Suppressor macrophage treated with lipopolysaccharide for 4 hours (primary cell): ENCODE measurements at places on chromosomes 2 and 18.

- DNase-seq = no peak
Observed at GRCh38 chr2:25187729-25188350, 19.5 kb upstream of the POMC start.

DNA sequence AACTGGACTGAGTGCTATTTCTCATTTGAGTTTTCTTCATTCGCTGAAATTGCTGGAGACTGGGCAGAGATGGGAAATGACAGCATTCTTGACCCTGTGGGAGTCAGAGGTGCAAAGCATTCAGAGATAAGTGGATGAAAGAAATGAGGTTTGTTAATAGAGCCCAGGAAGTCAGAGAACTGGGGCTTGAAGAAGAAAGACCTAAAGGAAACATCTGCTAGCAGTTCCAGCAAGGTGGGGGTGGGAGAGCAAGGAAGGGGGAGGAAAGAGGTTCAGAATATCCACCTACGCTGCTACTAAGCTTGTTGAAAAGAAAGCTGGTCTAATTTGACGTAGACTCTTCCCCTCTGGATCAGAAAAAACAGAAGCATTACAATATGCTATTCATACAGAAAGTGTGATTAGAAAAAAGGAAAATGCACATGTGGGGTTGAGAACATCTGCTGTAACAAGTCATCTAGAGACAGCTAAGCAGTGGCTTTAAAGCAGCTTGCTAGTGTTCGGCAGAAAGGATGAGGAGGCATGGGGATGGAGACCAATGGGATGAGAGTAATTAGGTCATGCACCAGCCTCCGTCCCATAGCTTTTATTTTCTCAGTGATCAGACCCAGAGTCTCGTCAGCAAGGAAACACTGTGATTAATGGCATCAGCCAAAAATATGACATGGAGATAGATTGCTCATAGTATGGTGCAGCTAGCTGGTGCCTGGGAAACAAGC is 29.7 kb downstream of the NAB1 start:
- peak; percentile 69 for DNase-seq

DNA sequence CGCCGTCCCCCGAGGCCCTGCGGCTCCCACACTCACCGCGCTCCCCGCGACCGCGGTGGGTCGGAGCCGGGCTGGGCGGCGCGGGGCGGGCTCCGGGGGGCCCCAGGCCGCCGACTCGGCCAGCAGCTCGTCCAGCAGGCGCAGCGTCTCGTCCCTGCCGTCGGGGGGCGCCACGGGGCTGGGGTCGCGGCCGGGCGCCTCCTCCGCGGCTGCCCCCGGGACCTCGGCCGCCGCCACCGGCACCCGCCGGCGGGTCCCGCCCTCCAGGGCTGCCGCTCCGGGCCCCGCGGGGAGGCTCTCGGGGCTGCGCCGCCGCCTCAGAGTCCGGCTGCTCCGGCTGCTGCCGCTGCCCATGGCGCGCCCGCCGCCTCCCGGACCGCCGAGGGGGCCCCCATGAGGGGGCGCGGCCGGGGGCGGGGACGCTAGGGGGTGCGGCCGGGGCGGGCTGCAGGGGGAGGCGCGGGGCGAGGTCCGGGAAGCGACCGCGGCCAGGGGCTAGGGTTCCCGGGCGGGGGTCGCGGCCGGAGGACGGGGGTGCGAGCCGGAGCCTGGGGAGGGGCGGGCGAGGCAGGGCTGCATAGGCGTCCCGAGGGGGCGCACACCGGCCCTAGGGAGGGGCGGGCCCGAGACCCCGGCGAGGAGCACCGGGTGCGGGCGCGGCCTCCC is at the start of gene CYS1:
Gene CYS1 (minus strand): TSS at position 542 of the 666 bp plus-strand sequence. CDS start 188 bp downstream, at position 354.
- DNase-seq = peak; percentile 20

GRCh38 chr18:36179562-36180355 is 7.5 kb upstream of the MOCOS start:
- peak; percentile 20 for DNase-seq

DNA sequence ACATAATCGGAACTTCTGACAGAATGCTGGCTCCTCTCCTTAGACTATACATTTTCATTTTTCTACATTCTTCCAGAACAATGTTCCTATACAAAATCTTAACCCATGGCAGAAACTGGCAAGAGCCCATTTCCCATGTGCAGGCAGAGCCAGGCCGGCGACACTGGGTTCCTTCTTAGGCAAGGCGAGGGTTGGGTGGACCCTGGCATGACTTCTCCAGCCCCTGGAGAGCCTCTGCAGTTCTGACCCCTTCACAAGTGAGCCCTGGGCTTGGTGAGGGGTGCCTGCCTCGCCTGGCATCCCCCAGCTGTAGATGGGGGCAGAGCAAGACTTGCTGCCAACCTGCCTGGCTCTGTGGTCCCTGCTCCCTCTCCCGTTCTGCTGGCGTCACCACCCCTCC is 5.0 kb downstream of the GYPC start:
- DNase-seq = no peak

- DNase-seq = no peak
Observed at GRCh38 chr18:74064510-74064909, 83.1 kb downstream of the FBXO15 start.

- no peak for DNase-seq
Observed at GRCh38 chr18:73900106-73900835, 247.4 kb downstream of the FBXO15 start.

- no peak for DNase-seq
Observed at GRCh38 chr18:69705987-69706386, 241.7 kb downstream of the CD226 start.

DNA sequence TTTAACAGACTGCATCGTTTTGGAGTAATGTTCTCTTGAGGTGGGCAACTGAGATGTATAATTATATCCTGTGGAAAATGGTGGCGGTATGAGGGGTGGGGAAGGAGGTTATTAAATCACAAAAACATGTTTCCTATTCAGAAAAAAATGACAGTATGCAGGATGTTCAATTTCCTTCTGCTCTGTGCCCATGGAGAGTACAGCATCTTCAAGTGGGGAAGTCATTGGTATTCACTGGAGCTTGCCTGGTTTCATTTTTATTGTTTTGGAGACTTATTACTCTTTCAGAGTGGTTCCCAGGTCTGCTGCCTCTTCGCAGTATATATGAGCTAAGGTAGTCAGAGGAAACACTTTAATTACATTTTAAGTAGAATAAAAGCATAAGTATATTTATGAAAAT is 318.8 kb upstream of the RAB12 start:
- DNase-seq = no peak

DNA sequence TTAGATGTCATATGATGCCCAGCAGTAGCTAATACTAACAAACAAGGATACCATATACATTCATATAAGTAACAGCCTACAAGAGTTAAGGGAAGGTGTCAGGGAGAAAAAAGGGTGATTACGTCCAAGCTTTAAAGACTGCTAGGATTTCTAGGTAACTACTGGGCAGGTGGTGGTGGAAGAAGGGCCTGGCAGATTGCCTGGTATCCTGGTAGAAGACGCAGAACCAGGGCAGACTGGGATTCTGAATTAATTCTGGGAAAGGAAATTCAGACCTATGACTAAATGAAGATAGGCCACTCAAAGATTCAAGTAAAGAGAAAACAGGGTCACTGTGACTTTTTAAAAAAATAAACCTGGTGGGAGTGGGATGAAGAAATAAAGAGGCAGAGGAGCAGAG is 31.9 kb downstream of the NDUFA10 start:
- no peak for DNase-seq

GRCh38 chr2:190888449-190888848 is 7.8 kb downstream of the GLS start:
- DNase-seq = no peak

- peak; percentile 46 for DNase-seq
Observed at GRCh38 chr18:6885992-6886796, 156.7 kb downstream of the ARHGAP28 start.

- DNase-seq = no peak
Observed at GRCh38 chr2:54388076-54388475, 68.1 kb upstream of the SPTBN1 start.

- DNase-seq = no peak
Observed at GRCh38 chr2:229174794-229175496, 96.1 kb downstream of the PID1 start.

DNA sequence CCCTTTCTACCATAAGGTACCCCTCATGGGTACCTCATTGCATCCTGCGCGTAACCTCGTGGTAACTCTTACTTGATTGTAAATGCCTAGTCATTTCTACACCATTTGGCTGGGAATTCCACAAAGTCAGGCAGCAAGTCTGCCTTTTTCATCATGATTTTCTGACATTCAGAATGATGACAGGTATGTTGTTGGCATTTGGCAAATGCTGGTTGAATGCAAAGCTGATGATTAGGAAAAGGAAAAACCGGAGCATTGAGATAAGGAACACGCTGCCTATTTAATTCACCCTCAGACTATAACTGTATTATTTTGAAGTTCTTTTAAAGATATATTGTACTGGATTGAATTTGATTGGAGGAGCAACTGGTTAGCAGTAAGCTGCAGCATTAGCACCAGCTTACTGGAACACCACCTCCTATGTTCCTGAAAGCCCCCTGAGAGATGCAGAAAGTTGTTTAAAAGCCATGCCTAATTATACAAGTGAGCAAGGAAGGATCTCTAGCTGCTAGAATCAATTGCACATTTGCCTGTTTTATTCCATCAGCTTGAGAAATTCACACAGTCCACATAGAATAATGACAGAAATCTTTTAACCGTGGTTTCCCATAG is 520.1 kb downstream of the LRP1B start:
- DNase-seq = no peak

DNA sequence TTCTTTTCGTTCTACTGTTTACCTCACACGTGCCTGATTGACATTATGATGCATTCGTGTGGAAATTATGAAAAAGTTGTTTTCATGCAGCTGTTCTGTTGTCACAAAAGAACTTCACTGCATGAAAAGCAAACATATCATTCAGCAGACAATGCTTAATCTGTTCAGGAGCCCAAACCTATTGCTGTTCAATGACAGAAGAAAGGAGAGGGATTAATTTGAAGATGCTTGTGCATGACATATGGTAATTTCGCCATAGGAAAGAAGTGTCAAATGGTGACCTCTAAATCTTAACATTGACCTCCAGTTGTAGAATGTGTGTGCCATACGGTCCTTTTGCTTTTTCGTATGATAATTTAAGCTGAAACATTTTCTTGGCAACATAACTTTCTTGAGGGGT is 124.5 kb downstream of the WDR7 start:
- DNase-seq = no peak

- DNase-seq = no peak
Observed at GRCh38 chr2:162678551-162678950, 160.0 kb downstream of the KCNH7 start.

DNA sequence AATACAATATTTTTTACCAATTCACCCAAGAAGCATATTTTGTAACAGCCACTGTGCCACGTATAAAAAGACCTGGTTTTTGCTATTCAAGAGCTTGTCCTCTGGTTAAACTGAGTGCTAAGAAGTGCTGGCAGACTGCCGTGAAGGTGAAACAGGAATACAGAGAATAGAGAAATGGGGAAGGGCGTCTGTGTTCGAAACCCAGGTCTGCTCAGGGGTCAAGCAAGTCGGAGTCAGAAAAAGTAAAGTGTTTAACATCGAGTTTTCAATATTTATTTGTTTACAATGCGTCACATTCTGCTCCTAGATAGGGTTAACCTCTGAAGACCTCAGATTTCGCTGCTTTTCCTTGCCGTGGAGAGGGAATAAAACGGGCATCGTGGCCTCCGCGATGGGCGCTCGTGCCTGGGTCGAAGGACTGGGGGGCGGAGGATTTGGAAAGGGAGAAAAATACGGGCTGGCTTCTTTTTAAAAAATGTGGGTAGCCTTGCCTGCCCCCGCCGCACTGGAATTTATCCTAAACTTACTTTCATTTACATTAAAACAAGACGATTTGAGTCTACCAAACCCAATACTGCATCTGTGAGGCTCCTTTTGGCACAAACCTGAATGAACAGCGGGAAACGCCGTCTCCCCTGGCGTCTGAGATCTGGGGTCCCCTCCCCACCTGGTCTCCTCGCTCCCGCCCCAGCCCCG is 1.1 kb upstream of the SNTG2 start:
- no peak for DNase-seq

- DNase-seq = peak; percentile 54
Observed at GRCh38 chr2:197890168-197890567, 85.8 kb downstream of the PLCL1 start.

DNA sequence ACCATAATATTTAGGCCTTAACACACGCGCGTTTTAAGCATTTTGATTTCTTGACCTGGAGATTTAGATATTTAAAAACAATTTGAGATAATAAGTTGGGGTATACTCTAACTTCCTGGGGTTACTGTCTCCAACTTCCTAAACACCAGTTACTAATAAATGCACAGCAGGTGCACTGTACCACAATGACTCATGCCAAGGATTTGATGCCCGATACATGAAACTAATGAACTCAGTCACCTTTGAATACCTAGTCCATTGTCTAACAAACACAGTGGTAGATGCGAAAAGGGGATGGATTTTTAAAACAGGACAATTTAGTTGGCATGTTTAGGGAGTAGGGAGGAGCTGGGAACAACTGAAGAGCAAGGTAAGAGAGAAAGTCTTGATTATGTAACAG is 21.2 kb downstream of the CABYR start:
- no peak for DNase-seq

DNA sequence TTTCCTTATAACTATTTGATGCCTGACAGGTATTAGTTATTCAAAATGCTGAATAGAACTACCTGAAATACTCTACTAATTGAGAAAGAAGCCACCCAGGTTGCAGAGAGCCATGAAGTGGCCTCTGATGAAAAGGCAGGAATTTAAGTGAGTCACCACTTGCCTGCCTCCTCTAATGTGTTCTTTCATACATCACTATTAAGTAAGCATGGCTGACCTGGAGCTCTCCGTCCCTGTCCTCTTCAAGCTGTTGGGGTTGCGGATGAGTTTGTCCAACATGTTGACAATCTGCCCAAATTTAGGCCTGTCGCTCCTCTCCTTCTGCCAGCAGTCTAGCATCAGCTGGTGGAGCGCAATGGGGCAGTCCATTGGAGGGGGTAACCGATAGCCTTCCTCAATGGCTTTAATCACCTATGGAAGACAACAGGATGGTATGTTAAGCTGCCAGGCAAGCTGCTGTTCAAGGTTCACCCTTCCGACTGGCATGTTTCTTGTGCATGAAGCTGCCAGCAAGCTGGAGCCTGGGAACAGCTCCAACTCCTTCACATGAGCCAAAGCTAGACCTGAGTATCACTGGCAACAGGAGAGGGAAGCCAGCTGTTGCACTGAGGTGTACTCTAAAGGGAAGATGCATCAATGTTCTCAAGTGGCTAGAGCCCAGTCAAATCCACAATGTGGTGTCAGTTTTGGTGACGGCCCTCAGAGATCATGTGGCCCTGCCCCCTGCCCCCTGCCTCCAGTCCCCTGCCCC is 142.2 kb downstream of the EPHA4 start:
- DNase-seq = no peak

GRCh38 chr18:25243754-25244153 is 108.2 kb downstream of the ZNF521 start:
- no peak for DNase-seq

DNA sequence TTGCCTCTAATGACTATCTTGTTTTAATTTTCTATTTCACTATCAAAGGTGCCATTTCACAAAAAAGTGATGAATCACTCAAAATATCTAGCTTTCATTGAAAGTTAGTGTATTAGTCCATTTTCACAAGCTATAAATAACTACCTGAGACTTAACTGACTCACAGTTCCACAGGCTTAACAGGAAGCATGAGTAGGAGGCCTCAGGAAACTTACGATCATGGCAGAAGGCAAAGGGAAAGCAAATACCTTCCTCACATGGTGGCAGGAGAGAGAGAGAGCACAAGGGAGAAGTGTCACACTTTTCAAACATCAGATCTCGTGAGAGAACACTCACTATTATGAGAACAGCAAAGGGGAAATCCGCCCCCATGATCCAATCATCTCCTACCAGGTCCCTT is 1220.4 kb upstream of the ZEB2 start:
- DNase-seq = peak; percentile 66
